Mucosa of descending colon (tissue), 3 donors: ENCODE measurements at places on chromosomes 5 and 9.

DNA sequence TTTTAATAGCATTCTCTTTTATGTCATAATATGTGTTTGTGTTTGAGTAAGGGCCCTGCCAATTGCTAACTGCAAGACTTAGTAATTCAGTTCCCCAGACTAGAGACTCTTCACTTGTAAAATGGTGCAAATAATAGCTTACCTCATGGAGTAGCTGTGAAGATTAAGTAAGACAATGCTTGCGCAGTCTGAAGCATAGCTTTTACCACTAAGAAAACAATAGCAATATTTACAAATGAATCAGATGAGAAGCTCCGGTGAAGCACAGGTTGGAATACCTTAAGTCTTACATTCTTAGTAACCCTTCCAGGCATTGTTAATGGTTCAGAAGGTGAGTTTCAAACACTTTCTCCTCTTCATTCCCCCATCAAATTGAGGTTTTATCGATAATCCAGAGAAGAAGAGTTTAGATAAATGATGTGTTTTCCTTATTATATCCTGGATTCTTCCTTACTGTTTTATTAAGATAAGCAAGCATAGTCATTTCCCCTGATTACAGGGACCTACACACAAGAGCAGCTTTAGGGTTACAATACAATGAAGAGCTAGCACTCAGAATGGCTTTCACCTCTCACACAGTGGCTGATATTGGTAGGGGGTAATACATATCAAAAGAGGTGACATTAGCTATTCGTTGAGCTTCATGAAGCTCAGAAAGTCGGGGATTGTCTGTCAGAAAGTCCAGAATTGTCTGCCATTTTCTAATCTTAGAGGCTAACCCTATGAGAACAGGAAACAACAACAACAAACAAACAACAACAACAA, 96.4 kb upstream of the EDIL3 start:
- no peak for DNase-seq

DNA sequence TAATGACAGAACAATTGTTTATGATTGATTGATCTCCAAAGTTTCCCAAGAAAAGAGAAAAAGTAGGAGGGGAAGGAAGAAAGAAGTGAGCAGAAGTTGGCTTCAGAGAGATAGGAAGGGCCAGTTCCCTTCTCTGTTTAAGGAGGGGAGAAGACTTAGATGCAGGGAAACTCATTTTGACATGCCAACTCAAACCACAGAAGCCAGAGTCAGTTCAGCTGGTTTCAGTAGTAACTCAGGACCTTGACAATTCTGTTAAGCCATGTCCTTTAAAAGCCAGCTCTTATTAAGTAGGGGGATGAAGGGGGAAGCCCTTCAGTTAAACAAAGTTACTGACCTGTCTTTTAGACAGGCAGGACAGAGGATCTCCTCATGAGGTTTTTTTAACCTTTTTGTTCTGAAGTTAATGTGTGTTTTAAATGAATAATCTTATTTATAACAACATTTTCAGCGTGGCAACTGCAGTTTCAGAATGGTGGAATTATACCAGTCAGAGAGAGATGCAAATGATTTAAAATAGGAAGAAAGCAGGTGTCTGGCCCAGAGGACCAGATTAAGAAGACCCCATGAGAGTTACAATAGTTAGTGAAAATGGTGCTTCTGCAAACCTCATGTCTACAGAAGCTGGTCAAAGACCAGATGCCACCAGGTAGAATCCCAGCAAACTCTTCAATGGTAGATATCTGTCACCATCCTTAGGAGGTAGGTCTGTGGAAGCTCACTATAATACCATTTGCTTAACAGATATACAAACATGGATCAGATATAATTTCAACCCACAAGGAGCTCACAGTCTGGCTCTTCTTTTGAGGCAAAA, 29.3 kb upstream of the ABL1 start:
- no peak for DNase-seq

DNA sequence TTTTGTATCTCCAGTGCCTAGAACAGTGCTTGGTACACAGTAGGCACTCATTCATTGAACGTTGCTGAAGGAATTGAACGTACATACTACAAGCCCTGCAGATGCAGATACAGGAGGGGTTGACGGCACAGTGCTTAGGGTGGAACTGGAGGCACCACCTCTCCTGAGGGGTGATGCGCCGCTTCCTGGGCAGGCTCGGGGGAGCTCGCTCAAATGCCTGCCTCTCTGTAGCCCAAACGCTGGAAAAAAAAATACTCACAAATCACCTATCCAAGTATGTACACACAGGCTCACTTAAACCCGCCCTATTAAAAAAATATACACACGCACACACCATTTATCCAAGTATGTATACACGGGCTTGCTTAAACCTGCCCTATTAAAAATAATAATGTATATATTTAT, 536 bp upstream of the COMMD10 start:
- peak; percentile 44 for DNase-seq

- no peak for DNase-seq
These were observed 53.3 kb downstream of the AOPEP start for GRCh38 chr9:94779693-94780290.

DNA sequence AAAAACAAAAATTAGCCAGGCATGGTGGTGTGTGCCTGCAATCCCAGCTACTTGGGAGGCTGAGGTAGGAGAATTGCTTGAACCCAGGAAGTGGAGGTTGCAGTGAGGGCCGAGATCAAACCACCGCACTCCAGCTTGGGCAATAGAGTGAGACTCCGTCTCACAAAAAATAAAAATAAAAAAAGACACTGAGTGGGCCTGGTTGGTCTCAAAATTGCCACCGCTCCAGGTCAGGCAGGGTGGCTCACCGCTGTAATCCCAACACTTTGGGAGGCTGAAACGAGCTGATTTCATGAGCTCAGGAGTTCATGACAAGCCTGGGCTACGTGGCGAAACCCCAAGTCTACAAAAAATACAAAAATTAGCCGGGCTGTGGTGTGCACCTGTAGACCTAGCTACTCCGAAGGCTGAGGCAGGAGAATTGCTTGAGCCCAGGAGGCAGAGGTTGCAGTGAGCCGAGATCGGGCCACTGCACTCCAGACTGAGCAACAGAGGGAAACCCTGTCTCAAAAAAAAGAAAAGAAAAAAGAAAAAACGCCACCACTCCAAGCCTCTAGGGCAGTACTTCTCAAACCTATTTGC, 1.8 kb downstream of the STK10 start:
- no peak for DNase-seq
